ENCODE measurements at places on chromosomes 7 and 10.

DNA sequence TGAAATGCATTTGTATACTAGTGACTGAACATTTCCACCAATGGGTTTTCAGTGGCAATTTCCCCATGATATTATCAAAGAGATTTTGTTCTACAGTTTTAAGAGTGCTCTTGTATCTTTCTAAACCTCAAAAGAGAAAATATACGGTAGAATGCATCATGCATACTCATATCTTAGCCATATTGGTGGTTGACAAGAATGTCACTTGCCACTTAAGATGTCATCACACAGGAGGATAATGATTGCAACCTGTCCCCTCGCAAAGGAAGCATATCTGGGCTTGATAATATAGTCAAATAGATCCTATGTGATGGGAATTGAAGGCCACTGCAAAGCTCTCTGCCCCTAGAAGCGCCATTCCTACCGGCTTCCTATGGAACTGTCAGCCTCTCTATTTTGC is 79.3 kb upstream of the ARMC3 start:
- no peak for DNase-seq

GRCh38 chr10:63825111-63825510 is 303.9 kb downstream of the REEP3 start:
- no peak for DNase-seq

- no peak for DNase-seq
Observed at GRCh38 chr10:48194830-48195229, 79.7 kb downstream of the FRMPD2 start.

DNA sequence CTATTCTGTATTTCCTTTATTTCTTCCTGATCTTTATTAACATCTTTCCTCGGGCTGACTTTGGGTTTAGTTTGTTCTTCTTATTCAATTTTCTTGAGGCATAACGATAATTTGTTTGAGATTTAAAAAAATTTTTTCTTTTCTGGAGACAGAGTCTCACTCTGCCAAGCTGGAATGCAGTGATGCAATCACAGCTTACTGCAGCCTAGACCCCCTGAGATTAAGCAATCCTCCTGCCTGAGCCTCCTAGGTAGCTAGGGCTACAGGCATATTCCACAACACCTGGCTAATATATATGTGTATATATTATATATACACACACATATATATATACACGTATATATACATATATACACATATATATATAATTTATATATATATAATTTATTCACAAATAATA is 540.2 kb downstream of the NXPH1 start:
- DNase-seq = no peak

- no peak for DNase-seq
Observed at GRCh38 chr10:3091921-3092320, 24.6 kb downstream of the PFKP start.

DNA sequence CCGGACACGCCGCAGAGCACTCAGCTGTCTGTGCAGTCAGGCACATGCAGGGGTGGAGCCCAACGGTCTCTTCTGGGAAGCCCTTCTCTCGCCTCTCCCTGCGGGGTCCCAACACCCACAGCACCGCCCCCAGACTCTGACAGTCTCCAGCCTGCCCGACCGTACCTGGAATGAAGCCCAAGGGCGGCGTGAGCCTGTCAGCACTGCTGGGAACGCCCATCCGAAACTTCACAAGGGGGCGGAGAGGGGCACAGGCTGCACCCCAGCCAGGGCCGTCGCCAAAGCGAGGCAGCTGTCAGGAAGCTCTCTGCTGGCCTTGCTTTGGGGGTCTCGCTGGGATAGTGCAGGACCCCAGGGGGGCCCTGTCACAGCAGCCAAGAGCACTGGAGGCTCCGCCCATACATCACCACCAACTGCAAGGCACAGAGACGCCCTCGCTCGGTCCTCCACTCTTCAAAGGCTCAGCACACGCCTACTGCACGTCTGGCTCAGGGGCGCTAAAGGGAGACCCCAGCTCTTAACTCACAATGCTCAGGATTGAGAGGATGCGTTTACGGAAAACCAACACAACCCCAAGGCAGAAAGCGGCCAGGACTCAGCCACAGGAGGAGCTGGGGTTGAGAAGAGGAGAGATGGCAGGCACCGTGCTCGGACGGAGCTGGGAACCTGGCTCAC is 30.9 kb downstream of the MAD1L1 start:
- DNase-seq = no peak

GRCh38 chr10:46236546-46236887 is 50.3 kb upstream of the ANTXRL start:
- DNase-seq = no peak

DNA sequence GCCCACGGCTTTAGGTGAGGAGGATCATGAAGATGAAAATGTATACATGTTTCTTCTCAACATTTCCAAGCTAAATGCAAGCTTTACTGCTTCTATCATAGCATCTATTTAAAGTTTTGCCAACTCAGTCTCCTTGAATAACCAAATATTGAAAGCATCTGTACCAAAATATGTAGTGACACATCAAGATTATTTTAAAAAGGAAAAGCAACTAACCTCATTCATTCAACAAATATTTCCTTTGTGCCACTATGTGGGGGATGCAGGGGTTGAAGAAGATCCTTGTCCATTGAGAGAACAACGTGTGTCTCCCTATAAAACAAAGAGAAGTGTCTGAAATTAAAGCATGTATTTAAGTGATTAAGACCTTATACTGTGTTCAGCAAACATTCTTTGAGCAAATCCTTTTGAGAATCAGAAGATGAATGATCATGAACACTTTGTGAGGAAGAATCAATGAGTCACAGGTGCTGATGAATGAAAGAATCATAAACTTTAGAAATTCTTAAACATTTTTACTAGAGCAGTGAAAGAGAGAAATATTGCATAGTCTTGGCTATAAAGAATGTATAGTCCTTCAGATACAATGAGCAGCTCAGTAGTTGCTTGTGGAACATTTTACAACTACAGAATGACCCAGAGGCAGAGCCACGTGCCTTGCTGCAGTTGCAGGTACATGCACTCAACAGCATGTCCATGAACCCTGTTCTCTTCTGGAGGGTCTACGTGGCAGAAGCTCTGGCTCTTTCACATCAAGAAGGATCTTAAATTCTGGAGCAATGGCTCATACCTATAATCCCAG is 13.9 kb downstream of the TAS2R60 start:
- DNase-seq = no peak

GRCh38 chr7:136953386-136953785 is 84.9 kb downstream of the CHRM2 start:
- no peak for DNase-seq

- DNase-seq = no peak
Observed at GRCh38 chr10:91412354-91413087, 2.4 kb downstream of the HECTD2 start.

GRCh38 chr7:51187941-51188340 is 128.7 kb downstream of the COBL start:
- DNase-seq = no peak

DNA sequence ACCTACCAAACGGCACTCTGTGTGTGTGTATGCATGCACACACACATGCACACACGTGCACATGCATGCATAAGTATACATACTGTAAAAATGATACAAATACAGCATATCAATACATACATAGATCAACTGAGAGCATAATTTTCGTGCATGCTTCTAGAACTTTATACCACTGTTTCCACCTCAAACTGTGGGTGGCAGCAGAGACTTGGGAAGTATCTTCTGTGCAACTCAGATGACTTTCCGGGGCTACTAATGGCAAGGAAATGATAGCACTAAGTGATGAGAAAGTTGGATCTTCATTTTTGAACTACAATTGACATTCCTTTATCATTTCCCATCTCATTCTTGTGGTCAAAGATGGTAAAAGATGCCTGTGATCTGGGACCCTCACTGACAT is 570.7 kb downstream of the REEP3 start:
- DNase-seq = no peak

DNA sequence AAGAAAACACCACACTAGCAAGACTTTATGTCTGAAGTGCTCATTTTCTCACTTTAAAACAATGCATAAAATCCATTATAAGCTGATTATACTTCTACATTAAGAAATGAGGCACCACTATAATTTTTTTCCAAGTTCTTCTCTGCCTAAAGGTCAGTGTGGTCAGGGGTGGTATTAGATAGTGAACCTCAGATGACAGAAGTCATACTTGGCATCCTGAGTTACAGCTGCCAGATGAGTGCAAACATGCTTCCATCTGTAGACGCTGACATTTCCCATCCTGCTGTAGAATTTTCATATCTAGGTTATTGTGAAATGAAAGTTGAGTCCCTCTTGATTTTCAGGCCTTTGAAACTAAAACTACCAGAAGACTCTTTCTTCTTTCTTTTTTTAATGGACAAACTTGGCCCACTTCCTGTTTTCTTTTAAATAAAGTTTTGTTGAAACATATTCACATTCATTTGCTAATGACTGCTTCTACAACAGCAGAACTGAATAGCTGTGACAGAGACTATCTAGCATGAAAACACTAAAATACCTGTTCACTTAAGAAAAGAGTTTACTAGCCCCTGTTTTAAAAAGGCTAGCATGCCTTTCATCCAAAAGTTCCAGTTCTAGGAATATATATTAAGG is 900.8 kb downstream of the XPNPEP1 start:
- no peak for DNase-seq

GRCh38 chr10:68578974-68579373 is 18.8 kb downstream of the TET1 start:
- DNase-seq = no peak

- DNase-seq = no peak
Observed at GRCh38 chr7:146591976-146592375, 475.4 kb downstream of the CNTNAP2 start.

DNA sequence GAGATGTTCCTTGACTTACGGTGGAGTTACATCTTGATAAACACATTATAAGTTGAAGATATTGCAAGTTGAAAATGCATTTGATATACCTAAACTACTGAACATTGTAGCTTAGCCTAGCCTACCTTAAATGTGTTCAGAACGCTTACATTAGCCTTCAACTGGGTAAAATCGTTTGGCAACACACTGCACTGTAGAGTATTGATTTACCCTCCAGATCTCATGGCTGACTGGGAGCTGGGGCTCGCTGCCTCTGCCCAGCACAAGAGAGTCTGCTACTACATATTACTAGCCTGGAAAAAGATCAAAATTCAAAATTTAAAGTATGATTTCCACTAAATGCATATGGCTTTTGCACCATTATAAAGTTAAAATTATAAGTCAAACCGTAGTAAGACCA is 7.5 kb upstream of the AGR3 start:
- DNase-seq = no peak

DNA sequence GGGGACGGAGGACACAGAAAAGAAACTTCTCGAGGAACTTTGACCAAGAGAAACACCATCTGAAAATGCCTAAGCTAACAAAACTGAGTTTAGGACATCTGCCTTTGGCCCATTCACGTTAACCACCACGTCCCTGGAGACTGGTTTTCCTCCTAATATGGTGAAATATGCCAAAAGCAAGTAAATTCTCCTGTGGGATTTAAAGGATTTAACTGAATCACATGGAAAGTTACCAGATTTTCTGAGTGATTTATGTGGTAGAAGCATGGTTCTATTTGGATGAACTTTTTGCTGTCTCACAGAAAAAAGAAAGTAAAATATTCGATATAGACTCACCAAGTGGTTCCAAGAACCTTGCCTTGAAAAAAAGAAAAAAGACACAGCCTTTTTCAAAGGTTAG is 30.4 kb upstream of the BMPER start:
- DNase-seq = no peak

- DNase-seq = no peak
Observed at GRCh38 chr10:51718804-51719291, 19.5 kb upstream of the CSTF2T start.

GRCh38 chr10:124292911-124293615 is 125.7 kb downstream of the OAT start:
- no peak for DNase-seq

DNA sequence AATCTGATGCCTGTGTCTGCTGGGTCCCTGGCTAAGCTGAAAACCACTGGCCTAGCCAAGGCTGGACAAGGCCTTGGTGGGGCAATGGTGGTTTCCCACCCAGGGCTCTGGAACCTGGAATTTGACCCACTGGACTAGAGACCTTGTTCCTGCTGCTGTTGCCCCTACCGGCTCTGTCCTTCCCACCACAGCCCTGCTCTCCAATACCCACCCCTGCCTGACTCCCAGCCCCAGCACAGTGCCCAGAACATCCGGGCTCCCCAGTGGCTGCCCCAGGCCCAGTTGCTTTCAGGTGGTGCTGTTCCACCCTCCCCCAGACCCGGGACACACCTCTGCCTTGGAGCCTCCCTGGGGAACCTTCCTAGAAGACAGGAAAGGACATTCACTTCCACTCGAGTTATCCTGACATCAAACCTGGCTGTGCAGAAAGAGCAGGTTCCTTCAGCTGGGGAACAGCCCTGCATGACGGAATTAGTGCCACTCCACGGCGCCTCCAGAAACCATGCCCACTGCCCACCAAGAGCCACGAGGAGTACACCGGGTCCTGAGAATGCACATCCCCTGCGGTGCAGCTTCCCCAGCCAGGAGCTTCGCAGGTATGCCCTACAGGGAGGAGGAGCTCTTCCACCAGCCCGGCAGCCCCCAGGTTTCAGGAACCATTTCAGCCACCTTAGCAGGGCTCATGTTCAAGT is 152.8 kb downstream of the OAT start:
- DNase-seq = no peak

- no peak for DNase-seq
Observed at GRCh38 chr10:37707829-37708578, 149.4 kb downstream of the ZNF248 start.

DNA sequence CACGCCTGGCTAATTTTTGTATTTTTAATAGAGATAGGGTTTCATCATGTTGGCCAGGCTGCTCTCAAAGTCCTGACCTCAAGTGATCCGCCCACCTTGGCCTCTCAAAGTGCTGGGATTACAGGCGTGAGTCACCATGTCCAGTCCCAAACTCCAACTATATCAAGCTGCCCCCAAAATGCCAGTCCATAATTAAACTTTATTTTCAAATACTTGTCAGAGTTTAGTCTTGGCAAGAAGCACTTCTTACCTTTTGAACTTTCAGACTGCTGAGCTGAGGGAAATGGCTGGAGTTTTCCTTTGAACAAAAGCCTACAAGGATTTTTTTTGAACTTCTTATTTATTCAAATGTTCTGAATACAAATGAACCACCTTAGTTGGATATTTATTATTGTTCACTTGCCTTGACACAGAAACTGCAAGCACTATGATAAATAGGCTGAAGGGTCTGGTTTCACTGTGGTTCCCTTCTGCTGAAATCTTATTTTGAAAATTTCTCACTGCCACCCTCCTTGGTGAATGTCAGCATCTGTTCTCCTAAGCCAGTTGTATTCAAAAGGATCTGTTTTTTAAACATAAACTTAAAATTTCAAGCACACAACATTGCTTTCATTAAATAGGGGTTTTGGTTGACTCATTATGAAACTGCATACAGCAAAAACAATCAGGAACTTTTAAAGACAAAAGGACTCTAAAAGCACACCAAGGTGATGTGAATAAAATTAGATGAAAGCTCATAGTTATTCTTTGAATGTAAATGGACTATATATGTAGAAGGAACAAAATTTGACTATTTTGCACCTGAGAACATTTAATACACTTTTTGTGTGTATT is 101.7 kb upstream of the SLC26A5 start:
- DNase-seq = no peak

DNA sequence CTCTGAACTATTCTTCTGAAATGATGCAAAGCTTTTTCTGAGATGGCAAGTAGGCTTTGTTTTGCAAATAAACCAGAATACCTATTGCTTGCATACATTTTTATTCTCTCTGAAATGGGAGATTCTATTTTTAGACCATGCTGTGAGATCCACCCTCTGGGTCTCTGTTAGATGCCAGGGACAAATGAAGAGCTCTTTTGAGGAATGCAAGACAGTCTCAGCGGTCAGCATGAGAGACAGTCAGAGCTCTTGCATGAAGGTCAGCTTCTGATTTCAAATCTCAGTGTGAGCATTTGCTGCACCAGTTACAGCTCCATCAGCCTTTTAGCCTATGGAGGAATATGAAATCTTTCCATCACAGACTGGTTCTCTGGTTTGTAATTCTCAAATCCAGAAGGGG is 429.9 kb upstream of the KLF6 start:
- no peak for DNase-seq
